Umbilical cord (tissue), 2 donors: ENCODE measurements at places on chromosomes 7 and 10.

DNA sequence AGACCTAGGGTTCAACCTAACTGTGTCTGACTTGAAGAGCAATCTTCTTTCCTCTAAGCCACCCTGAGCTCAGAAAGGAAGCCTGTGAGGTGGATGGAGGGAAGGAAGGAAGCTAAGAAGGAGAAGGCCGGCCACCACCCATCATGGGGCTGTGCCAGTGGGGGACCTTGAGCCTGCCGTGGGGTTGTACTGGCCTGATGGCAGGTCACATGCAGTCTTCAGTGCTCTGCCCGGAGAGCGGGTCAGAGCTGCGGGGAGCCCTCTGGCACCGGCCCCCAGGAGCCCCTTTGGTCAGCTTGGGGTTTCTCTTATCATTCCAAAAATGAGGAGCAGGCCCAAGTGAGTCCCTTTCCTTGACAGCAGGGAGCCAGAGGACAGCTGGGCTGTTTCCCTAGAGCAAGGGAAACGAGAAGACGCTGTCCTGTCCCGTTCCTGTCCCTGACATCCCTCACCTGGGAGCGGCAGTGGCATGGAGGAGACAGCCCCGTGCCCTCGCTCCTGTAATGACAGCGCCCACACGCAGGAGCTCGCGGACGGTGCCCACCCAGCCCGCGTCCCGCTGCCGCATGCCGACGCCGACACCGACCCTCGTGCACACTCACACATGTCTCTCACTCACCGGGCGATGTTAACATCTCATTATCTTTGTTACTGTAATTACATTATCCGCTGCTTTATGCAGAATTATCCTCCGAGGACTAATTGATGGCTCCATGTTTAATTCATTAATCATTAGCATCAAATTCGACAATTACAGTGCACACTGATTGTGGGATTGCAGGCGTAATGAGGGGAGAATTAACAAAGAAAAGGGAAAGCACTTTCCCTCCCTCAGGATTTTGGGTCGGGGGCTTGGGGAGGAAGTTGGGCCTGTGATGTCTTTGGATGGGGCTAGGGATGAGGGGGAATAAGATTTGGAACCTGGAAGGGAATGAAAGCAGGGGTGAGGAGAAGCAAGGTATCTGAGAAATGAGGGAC is 31.3 kb downstream of the GBX1 start:
- no peak for DNase-seq

GRCh38 chr7:74584160-74584954 is 73.2 kb upstream of the GTF2I start:
- no peak for DNase-seq

GRCh38 chr10:98047009-98047741 is 16.8 kb upstream of the CRTAC1 start:
- peak; percentile 17 for DNase-seq

DNA sequence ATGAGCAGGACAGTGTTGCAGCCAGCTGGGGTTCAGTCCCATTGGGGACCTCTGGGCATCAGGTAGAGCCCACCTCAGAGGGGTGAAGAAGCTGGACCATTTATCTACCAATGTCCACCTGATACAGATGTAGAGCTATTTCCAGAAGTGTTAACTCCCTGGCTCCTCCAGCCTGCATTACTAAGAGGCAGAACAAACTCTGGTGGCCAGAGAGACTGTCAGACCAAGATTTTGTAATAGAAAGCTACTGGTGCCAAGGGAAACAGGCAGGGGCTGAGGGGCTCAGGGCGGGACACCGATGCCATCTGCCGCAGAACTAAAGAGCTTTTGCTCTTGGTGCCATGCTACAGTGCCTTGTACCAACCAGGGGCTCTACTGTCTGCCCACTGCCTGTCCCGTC is 268.2 kb upstream of the HABP2 start:
- no peak for DNase-seq

- DNase-seq: no peak
Measured at GRCh38 chr10:114458955-114459354, 54.7 kb upstream of the AFAP1L2 start.
